ENCODE measurements at places on chromosomes 5 and 9.
A peak's percentile ranks its signal among the peaks of the same experiment; 100 is the strongest.

DNA sequence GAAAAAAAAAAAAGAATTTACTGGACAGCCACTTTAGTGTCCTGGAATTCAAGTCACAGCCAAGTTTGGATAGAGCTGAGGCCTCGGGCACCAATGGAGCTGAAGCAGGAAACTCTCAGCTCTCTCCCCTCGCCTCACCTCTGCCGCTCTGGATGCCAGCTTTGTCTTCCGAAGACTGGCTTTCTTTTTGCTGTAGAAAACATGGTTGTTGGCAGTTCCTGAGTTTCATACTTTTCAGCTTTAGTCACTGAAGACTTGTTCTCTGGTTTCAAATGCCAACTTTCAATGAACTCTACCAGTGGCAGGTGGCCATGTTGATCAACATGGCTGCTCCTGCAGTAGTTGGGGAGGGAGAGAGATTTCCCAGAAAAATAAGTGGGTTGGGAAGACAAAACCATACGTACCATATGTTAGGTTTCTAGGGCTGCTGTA lies 142.2 kb downstream of the SNX18 start:
- no peak for DNase-seq

- DNase-seq, result peak; percentile 46
These were observed 301.1 kb upstream of the PTGER4 start for GRCh38 chr5:40378396-40379177.

DNA sequence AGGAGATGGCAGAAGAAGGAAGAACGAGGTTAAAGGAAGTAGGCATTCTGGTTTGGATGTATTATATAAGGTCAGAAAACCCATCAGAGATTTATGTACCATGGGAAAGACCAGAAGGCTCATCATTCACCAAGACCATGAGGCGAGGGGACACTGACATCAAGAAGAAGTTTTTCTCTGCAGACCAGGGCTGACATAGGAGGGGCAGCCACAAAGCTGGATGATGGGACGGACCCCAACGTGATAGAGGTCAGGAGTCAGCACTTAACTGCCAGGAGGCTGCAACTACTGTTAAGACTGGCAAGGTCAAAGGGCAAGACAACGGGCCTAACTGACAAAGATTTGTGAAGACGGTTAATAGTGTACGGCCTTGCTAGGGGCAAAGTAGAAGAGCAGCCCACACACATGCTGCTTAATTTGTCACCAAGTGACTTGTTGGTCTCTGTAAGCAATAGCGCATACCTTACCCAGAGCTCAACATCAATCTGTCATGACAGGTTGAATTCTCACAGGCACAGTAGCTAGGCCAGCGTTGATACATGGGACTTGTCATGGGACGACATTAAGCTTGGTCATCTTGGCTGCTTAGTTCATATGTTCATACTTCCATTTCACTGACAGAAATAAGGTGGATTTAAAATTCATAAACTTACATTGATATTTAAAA lies 579.7 kb upstream of the CDH10 start:
- DNase-seq, result no peak

DNA sequence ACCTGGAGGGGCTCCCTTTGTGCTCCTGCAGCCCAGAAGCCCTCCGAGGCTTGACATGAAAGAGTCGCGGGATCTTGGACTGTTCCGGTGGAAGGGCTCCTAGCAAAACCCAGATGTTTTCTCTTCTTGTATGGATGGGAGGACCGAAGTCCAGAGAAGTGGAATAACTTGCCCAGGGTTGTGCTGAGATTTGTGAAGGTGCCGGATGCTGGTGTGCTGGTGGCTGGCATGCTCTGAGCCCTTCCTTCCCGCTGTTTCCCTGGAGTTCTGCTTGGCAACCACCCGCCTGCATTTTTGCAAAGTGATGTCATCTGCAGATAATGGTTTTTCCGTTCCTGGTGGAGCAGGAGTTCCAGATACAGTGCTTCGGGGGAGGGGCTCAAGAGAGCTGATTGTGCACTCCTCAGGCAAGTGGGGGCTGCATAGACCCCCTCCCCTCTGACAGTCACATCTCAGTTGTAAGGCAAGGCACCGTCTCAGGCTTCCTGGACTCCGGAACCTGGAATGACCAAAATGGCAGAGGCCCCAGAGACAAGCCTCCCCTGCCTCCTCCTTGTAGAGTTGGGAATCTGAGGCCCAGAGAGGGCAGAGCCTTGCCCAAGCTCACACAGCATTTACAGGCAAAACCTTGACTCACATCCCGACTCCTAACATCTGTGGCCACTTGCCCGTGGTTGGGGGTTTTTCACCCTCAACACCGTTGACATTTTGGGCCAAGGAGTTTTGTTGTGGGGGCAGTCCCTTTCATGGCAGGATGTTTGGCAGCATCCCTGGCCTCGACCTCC lies 157.0 kb downstream of the RGS3 start:
- DNase-seq, result no peak

DNA sequence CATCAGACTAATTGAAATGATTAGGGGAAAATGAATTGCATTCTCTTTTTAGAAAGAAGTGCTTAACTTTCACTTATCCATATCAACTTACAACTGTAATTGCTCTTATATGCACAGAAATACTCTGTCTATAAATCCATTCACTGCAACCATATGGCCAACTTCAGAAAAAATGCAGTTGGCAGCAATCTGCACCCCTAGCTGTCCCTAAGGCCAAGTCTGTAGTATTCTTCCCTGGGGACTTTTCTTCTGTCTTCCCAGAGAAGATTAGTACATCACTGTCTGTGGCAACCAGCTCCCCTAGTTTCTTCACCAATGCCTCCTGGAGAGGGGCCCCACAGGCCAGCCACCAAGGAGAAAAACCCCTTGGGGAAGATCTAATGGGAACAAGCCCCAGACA lies 45.4 kb downstream of the ABCA1 start:
- DNase-seq, result no peak

DNA sequence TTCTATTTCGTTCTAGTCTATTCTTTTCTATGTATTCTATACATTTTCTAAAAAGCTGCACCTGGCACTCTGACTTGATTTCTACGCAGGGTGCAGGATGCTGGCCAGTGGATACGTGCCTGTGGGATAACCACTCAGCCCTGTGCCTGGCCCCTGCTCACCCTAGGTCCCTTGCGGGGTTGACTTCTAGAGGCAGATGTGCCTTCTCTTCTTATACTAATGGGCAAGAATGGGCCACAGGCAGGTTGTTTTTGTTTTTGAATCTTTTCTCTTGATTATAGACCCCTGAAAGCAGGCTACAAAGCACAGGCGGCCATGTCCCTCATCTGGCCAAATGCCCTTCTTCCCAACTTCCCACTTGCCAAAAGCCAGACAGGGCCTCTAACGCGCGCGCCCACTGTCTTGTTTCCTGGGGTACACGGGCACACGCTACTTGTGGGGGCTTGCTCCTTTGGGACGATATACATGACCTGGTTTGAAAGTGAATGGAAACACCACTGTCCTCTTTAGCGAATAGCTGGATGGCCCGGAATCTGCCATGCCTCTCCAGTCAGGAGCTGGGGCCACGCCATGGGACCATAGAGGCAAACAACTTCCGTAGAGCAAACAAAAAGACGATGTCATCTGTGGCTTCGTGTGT lies 162.7 kb upstream of the IRX2 start:
- no peak for DNase-seq

GRCh38 chr9:107484117-107484723 lies 5.3 kb downstream of the KLF4 start:
- DNase-seq, result no peak

DNA sequence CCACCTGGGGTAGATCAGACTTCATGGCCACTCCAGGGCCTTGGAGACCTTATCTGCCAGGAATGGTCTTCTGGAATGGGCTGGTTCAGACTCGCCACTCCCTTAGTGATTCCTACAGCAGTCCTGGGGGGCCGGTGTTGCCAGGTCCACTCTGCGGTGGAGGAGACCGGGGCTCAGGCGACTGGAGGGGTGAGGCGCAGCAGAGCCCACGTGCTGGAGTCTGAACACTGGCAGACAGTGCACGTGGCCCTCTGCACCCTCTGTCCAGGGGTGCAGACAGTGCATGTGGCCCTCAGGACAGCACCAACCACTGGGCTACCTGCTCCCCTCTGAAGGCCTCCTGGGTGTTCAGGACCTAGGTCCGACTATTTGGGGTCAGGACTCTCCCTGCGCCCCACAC lies 94.8 kb upstream of the PHYKPL start:
- DNase-seq, result no peak

- no peak for DNase-seq
These were observed 38.7 kb downstream of the LARP1 start for GRCh38 chr5:154793599-154794524.

- DNase-seq, result no peak
These were observed 203.1 kb upstream of the ANKH start for GRCh38 chr5:15074651-15075050.

- no peak for DNase-seq
These were observed 357.8 kb upstream of the RGMB start for GRCh38 chr5:98415663-98416062.
